ENCODE measurements at places on chromosomes 4 and X.

DNA sequence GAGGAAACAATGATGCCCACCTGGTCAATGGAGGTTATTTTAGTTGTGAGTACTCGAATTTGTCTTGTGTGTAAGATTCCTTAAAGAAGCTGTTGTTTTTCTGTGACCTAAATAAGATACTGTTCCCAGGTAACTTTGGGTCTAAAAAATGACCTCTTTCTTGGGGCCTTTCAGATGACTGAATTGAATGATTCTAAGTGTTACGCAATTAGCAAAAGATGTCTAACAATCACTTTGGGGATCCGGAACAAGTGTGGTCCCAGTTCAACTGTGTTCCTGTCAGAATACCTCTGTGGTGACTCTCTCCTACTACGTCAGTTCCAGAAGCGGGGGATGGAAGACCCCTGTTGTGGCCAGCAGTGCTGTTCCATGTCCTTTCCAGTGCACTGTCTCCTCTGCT lies 99.4 kb downstream of the FRAS1 start:
- no peak for DNase-seq

DNA sequence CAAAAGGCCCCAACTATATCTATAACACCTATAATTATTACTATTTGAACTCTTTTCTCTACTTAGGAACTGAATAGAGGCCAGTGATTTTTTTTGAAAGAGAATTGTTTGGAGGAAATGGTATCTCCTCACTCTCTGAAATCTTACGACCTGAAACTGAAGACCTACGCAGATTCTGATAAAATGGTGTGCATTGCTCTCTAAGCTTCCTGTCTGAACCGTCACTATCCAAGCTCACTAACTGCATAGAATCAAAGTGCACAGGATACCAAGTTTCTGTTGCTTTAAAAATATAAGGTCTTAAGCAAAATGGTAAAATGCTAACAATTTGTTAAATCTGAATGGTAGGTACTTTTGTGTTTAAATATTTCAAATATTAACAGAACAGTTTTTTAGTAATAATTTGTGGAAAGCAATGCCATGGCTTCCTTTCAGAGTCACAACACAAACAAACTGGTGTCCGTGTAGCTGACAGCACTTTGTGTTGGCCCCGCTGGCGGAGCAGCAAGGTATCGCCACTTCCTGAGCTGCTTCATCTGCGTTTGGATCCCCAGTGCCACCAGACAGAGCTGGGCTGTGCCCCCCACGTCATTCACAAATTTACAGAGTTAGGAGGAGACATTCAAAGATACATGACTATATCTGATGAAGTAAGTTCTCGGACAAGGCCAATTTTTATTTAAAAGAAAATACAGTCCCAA lies 313.9 kb downstream of the FBXW7 start:
- no peak for DNase-seq

DNA sequence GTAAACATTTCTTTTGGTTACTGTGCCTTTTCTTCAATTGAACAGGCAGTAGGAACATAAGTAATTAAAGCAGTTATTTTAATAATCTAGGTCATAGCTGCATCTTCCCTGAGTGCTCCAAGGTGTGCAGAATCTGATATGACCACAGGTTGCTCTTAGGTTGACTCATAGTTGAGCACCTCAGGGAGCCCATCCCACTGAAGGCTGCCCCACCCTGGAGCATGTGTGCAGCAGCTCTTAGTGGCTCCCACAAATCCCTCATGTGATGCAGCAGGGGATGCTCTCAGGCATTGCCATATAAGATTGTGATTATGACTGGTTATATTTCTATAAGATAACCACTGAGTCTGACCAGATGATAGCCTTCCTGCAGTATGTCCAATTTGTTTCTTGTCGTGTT lies 72.3 kb downstream of the ZNF518B start:
- DNase-seq, result no peak

- DNase-seq, result no peak
These were observed 6.8 kb upstream of the ALB start for GRCh38 chr4:73396993-73397972.

GRCh38 chrX:44731160-44731559 lies 112.7 kb upstream of the DUSP21 start:
- no peak for DNase-seq

DNA sequence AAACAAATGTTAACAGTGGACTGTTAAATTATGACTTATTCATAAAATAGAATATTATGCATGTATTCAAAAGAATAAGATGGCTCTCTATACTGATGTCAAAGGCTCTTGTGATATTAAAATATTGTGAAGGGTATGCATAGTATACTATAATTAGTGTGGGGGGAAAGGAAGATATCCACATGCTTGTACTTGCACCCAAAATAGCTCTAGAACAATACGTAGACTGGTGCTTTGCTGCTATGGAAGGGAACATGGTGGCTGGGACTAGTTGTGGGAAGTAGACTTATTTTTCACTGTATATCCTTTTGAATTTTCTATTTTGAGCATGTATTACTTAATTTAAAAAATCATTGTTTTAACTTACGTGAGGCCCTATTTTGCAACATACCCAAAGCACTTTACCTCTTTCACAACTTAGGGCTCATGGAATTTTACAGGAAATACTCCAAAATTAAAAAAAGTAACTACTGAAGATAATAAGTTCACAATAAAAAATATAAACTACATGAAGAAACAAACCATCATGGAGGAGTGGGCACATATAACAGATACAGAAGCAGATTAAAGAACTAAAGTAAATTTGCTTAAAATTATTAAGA lies 7.9 kb downstream of the PGRMC2 start:
- no peak for DNase-seq

DNA sequence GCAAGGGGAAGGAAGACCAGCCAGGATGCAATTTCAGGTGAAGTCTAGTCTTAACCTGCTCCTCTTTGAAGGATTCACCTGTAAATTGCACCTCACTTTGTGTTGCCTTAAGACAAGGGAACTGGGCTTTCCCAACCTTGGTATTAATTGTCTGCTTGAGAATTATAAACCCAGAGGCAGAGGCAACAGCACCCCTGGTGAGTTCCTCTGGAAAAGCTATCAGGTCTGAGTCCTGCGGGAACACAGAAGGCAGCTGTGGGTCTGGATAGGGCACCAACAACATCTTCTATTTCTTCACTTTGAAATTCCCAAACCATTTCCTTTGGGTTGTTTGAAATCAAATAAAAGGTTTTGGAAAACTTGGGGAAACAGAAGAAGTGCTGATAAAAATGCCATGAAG lies 109.2 kb upstream of the NPY2R start:
- no peak for DNase-seq

- DNase-seq, result no peak
These were observed 109.7 kb downstream of the MSL3 start for GRCh38 chrX:11867610-11868345.

DNA sequence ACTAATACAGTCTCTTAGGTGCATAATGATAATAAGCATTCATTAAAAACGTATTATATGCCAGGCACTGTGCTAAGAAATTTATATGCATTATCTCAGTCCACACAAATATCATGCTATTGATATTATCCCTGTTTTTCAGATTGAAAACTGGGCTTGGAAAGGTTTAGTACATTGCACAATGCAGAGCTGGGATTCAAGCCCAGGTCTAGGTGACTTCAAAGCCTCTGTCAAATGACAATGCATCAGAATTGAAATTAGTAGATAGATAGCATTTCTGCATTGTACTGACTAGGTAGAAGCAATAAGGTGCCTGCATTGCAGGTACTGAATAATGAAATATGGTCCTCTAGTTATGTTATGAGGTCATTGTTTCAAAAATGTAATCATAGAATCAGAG lies 18.2 kb upstream of the SCOC start:
- no peak for DNase-seq

DNA sequence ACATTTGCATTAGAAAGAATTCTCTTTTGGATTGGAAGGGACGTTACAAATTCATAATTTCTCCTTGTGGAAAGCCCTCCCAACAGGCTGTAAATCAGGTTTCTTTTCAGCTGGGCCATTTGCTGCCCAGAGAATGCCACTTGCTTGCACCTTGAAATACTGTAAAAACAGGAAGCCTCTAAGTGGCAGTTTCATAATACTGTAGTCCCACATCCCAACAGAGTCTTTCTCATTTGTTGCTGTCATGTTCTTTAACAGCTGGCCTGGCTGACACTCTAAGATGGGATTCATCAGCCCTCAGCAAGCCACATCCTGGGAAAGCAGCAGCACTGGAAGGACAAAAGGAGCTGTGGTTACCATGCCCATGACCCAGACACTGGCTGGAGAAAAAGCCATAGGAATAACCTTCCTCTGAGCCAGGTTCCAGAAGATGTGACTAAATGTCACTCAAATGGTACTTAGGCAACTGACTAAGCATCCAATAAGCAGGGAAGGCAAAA lies 221.9 kb upstream of the MBNL3 start:
- no peak for DNase-seq

GRCh38 chr4:142416121-142416520 lies 430.0 kb downstream of the INPP4B start:
- no peak for DNase-seq

GRCh38 chr4:7956270-7956808 lies 16.7 kb upstream of the AFAP1 start:
- no peak for DNase-seq

- DNase-seq, result no peak
These were observed 76.5 kb upstream of the TSPAN7 start for GRCh38 chrX:38484607-38485498.

- DNase-seq, result no peak
These were observed 62.5 kb downstream of the WFS1 start for GRCh38 chr4:6332042-6332668.

GRCh38 chrX:37679888-37680287 lies 5.7 kb upstream of the XK start:
- DNase-seq, result no peak

- no peak for DNase-seq
These were observed 33.6 kb upstream of the IL13RA1 start for GRCh38 chrX:118693843-118694242.

- no peak for DNase-seq
These were observed 92.8 kb upstream of the HSD17B10 start for GRCh38 chrX:53526999-53527398.

DNA sequence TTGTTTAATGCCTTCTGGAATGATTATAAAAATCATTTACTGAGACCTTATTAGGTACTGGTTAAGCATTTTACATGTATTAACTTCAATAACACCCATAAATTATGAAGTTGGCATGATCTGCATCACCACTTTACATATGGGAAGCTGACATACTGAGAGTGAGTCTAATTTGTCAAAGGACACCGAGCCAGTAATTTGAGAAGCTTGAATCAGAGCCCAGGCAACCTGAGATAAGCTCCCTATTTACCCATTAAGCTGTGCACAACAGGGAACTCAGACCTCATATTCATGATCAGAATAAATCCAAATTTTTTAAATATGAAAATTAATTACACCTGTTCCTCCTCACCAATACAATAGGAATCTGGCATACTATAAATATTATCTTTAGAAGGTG lies 247.9 kb upstream of the EPHA5 start:
- DNase-seq, result no peak

- DNase-seq, result no peak
These were observed 107.8 kb upstream of the SCML1 start for GRCh38 chrX:17629519-17629918.

GRCh38 chrX:69361311-69361845 lies 142.7 kb upstream of the NALF2 start:
- DNase-seq, result no peak

DNA sequence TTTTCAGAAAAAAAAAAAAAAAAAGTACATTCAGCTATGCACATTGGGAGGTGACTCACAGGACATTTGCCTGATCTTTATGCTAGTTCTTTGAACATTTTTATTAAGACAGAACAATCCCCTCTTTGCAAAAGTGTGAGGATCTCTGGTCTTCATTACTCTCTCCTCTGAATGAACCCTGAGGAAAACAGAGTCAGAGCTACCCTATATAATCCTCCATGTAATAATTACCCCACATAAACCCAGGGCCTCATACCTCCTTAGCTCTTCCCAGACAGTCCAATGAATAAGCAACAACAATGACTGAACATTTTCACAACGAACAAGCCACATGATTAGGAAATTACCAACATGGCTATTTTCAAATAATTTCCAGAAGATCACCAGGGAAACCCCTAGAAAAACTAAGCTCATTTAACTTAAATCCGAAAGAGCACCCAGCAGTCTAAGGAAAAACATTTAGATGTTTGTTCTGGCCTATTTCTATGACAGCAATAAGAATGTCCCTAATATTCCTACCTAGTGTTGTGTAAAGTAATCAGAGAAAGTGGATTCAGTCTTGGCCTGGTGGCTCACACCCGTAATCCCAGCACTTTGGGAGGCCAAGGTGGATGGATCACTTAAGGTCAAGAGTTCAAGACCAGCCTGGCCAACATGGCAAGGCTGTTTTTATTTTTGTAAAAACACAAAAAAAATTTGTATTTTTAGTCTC lies 37.8 kb downstream of the TBC1D9 start:
- no peak for DNase-seq

DNA sequence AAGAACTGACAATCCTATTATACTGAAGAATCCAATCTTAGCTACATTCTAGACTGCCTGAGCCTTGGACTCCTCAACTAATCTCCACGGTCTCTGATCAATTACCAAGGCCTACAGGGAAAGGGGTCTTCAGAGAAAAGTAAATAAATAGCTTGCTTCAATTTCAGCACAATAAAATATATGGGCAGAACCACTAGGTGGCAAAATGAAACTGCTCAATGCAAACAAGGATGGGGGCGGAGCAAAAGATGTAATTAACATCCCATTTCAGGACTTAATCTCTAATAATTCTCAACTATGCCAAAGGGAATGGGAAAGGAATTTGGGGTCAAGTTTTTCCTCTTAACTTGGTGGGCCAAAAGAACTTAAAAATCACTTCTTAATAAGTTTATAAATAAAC lies 78.4 kb upstream of the MAP3K15 start:
- DNase-seq, result no peak

- no peak for DNase-seq
These were observed 130.2 kb upstream of the MID1 start for GRCh38 chrX:10750581-10750980.

GRCh38 chr4:174423257-174423944 lies 98.9 kb downstream of the HPGD start:
- DNase-seq, result no peak

DNA sequence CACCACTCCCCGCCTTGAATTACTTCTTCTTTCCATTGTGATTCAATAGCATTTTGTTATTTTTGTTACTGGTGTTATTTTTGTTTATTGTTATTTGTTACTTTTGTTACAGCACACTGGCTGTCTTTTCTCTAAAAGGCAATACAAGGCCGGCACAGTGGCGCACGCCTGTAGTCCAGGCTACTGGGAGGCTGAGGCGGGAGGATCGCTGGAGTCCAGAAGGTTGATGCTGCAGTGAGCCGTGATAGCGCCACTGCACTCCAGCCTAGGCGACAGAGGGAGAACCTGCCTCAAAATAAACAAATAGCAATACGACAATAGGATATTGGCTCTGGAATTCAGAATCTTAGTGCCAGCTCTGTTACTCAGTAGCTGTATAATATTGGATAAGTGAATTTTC lies 1.0 kb upstream of the MED12 start:
- no peak for DNase-seq

DNA sequence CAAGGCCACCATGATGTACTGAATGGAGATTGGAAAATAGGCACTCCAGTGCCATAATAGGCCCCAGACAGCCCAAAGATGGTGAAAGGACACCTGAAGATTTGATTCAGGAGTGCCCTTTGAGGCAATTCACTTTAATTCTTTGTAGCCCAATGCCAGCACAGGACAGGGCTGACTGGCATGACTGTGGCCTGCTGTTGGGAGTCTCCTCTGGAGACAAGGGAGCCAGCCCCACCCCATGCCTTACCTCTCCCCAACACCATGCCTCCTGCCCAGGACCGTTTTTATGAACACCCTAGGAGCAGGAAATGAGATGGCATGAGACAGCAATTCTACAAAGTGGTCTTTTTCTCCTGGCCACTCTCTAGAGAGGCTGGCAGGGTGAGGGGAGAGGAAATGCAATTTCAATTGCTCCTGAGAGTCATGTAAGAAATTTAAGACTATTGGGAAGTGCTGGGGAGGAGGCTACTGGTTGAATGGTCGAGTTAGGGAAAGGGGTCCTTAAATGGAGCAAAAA lies 94.2 kb upstream of the MAMLD1 start:
- no peak for DNase-seq
